ENCODE measurements at places on chromosomes 3 and 15.

DNA sequence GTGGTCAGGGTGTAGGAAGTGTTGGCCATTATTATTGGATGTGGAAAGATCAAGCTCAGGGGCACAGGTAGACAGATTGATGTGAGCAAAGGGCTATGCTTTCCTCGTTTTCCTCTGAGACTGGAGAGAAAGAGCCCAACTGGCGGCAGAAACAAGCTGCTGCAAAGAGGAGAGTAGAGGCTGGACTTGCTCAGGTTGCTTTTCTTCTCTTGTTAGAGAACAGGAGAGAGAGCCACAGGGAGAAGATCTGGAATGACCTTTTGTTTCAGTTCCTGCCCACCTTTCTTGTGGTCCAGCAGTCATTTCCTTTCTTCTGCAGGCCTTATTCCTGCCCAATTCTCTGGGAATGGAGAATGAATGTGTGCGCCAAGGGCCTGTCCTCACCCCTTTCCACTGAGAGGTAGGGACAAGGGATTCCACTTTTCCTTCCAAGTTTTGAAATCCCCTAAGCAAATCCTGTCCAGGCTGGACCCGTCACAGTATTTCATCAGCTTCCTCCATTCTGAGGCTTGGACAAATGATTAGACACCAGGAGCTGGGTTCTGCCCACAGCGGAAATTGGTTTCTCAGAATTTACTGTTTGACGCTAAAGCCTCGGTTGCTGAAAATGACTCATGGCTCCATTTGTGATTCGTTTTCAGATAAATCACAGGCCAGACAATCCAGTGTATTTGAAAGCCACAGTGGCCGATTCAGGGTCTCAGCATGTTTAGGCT is 16.1 kb downstream of the ZNF80 start:
- no peak for DNase-seq

DNA sequence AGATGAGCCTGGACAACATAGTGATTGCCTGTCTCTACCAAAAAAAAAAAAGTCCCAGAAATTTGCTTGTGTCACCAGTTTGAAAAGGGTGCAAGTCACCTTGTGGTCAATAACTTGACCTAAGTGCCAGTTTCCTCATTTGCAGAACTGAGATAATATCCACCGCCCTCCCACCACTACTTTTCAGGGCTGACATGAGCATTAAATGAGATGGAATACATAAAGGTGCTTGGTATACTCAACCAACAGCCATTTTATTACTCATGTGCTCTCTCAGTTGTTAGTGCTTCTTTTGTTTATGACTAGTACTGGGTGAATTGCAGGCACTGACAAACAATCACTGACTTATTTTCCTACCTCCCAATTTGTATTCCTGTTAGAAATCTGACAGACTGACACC is 340.5 kb upstream of the SATB1 start:
- DNase-seq: no peak

GRCh38 chr3:108393128-108393900 is 97.0 kb downstream of the HHLA2 start:
- DNase-seq: no peak

DNA sequence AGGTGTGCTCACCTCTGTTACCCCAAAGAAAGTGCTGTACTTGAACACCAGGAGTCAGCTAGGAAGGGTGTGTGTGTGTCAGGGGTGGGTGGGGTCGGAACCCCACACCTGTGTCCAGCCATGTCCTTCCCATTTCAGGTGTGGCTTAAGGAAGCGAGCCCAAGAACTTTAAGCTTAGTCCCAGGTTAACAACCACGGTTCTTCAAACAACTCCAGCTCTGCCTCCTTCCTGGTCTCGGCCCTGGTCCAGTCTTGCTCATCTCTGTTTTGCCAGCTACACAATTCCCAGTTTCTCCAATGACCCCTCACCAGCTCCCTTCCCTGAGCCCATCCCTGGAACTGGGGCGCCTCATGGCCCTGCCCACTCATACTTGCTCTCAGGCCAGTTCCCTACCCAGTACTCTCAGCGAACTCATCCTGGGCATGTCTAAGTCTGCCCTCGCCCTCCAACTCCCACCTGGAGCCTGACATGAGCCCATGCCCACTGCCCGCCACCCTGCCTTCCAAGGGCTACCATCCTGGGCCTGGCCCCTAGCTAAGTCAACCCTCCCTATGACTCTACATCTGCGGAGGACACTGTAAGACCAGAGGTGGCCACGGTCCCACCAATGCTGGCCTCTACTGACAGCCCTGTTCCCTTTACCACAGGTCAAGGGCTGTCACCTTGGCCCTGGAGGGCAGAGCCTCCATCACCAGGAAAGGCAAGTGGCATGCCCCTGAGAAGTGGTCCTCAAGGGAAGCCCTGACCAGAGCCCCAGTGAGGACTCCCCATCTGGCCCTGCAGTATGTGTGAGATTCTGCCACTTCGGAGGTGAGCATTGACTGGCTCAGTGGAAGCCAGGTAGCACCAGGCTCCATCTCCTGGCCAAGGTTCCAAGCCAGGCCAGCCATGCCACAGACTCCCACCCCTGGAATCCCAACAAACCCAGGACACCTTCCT is 9.2 kb downstream of the POC1A start:
- no peak for DNase-seq

- peak; percentile 84 for DNase-seq
Measured at GRCh38 chr3:58414538-58415197, 19.0 kb downstream of the PDHB start.

DNA sequence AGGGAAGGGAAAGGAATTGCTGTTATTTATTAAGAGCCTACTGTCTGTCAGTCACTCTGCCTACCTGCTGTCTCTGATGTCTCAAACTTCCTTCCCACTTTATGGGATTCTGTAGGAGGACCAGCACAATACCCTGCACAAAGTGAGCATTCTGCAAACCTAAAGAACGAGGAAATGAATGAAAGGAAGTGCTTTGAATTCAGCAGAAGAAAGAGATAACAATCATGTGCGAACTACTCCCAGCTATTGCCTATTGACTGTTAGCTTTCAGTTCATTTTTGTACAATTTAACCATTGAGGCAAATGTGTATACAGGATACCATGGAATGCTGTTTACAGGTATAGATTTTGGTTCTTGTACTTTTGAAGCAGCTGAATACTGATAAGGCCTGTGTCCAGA is 66.8 kb downstream of the CMSS1 start:
- DNase-seq: no peak

DNA sequence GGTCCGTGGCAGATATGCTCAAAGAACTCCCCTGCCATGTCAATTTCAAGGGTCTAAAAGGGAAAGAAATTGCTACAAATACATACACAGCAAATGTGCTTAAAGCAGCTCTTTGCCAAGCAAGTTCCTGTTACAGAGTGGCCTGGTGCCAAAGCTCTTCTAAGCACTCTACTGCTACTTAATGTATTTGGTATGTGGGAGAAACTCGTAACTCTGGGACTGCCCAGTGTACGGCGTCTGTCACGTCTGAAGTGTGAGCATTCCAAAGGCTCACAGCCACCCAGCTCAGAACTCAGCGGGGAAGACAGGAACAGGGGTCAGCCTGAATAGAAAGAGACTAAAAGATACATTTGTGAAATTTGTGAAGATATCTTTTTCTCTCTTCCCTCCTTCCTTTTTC is 54.6 kb downstream of the RBMS3 start:
- DNase-seq: peak; percentile 47

DNA sequence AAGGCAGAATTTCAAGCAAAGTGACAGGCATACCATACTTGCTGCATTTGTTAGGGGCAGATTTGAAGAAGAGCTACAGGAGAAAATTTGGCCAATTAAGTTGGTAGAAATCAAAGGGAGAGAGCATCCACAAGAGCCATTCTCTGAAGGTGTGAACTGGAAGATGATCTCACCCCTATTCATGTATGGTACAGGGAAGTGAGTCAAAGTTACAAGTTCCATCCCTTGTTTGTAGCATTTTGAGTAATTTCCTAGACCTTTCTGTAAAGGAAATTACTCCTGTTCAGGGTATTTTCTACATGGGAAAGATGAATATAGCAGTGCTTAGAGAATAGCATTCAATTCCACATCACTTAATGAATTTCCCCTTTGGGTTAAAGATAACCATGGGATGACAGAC is 28.4 kb downstream of the TTC14 start:
- no peak for DNase-seq
